ENCODE measurements at places on chromosomes 4 and X.

DNA sequence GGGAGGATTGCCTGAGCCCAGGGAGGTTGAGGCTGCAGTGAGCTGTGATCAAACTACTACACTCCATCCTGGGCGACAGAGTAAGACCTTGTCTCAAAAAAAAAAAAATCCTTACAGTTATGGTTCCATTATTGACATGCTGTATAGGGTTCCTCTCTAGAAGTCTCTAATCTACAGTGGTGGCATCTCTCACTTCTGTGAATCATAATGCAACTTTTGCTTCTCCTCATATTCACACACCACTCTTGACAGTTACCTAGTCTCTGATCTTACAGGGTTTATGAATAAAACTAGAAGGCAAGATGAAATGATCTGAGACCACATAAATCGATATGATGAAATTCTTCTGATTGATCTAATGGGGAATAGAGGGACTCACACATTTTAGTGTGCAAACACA, 40.6 kb downstream of the DOCK11 start:
- no peaks in the 10 kb centered on the region for H3K4me1 ChIP-seq
- H3K27ac ChIP-seq = no peak overlapping the region
- no peak overlapping the region for H3K4me3 ChIP-seq
- no peak for DNase-seq
- H3K36me3 ChIP-seq = no peaks in the 10 kb centered on the region

DNA sequence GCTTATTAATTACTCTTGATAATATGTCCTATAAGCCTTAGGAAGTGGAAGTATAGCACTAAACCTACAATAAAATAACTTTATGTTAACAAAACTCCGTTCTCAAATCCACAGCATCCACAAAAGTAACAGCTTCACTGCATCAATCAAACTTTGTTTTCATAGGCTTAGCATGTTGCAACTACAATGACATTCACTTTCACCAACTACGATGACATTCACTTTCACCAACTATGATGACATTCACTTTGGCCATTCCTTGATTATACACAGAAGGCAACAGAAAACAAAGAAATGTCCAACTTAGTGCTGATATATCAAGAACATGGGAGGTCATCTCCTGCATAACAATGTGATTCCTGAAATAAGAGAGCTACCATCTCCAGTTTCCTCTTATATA, 44.3 kb downstream of the FBXL5 start:
- peaks cover 50% of the 10 kb centered on the region for H3K36me3 ChIP-seq
- H3K4me1 ChIP-seq = no peaks in the 10 kb centered on the region
- DNase-seq = no peak
- H3K27me3 ChIP-seq = no peaks in the 10 kb centered on the region

DNA sequence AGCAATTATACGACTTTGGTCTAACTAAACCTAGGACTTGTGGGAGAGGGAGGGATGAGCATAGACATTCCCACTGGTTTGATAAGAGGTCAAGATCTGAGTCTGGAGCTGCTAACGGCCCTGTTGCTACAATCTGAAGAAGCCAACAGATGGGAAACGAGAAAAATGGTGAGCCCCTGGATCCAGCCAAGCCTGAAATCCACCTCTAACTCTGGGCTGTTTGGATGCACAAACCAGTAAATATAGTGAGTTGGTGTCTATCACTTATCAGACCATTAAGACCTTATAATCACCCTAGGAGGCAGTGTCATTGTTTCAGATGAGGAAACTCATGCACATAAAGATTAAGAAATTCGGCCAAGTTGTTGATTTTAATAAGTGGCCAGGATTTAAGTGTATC, 50.5 kb downstream of the ADGRA3 start:
- no peaks in the 10 kb centered on the region for H3K36me3 ChIP-seq
- DNase-seq = no peak
- H3K4me1 ChIP-seq = no peaks in the 10 kb centered on the region
- H3K27me3 ChIP-seq = no peaks in the 10 kb centered on the region
- no peak overlapping the region for H3K27ac ChIP-seq

DNA sequence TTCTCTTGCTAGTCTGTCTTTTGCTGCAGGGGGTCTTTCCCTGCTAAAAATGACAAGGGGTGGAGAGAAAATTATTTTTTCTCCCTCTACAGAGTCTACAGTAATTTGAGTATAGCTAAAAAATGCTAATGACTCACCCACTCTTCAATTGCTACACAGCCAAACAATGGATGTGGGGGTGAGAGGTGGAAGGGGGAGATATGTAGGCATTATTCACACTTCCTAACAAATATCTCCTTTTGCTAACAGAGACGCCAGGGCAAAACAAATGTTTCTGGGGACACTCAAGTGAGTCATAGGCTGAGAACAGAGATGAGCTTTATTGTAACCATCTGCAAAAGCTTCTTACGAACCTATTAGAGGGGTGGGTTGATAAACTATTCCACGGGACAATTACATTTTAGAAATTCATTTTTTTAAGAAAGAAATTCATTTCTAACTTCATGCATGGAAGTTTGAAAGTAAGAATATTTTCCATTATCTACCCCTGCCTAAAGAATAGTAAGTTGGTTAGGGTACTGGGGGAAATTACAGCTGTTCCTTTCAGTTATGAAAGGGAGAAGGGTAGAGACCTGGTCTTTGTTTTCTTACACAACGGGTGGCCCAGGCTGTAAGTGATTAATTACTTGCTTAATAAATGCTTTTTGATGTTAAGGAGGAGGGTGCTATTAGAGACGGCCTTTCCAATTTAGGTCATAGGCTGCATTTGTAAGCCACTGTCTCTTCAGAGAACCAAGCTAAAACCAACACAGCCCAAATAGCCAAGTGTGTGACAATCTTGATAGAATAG, 12.8 kb downstream of the SCD5 start:
- no peaks in the 10 kb centered on the region for H3K27me3 ChIP-seq
- H3K27ac ChIP-seq = no peak overlapping the region
- H3K36me3 ChIP-seq = no peaks in the 10 kb centered on the region
- DNase-seq = no peak
- peaks cover 11% of the 10 kb centered on the region for H3K4me1 ChIP-seq
- no peak overlapping the region for H3K4me3 ChIP-seq

DNA sequence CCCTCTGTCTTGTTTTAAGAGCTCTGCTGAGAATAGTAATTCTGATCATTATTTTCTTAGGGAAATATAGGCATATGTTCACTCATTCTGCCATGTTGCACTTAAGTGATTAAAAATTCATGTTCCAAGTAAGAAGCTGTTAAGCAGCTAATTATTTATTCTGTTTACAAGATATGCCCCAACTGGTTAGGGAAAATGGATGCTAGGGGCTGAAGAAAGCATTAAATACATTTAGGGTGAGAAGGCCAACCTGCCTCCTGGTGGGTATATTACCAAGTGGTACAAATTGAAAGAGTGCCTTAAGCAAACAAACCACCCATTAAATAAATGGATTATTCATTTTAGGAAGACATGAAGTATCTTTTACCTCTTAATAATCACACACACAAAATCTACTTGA, 392.6 kb upstream of the EPHA5 start:
- no peak overlapping the region for H3K4me3 ChIP-seq
- DNase-seq = no peak
- no peaks in the 10 kb centered on the region for H3K27me3 ChIP-seq
- no peaks in the 10 kb centered on the region for H3K4me1 ChIP-seq

- H3K27ac ChIP-seq = no peak overlapping the region
- no peaks in the 10 kb centered on the region for H3K36me3 ChIP-seq
- H3K4me1 ChIP-seq = no peaks in the 10 kb centered on the region
These were observed 28.9 kb upstream of the ACSL1 start for GRCh38 chr4:184854673-184855072.

Data from esophagus squamous epithelium (tissue), 5 donors.